Cerebellum (tissue), 4 donors: ENCODE measurements at places on chromosomes 1 and 21.

DNA sequence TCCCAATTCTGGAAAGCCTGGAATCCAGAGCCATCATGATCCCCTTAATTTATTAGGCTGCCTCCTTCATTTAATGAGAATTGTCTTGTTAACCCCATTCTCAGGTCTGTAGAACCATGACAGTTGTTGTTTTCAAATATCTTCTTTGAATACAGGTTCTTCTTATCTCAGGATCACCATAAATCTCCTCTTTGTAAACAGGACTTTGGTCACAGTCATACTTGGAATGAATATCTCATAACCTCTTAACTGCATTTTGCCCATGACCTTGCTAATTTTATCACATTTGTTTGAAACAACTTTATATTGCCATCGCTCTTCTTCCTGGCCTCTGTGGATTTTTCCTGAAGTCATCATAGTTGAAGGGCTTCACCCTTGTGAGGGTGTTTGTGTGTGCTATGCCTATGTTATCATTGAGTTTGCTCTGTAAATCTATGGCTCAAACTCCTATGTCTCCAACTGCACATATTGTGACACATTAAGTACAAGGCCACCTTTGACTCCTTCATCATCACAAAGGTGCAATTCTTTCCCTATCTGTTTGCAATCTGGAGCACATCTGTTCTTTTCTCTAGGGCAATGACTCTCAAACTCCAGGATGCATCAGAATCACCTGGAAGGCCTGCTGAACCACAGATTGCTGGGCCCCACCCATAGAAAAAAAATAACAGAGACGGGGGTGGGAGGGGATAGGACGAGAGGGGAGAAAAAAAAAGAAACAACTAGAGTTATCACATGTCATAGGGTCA, 54.2 kb downstream of the FCRL5 start:
- DNase-seq = no peak

DNA sequence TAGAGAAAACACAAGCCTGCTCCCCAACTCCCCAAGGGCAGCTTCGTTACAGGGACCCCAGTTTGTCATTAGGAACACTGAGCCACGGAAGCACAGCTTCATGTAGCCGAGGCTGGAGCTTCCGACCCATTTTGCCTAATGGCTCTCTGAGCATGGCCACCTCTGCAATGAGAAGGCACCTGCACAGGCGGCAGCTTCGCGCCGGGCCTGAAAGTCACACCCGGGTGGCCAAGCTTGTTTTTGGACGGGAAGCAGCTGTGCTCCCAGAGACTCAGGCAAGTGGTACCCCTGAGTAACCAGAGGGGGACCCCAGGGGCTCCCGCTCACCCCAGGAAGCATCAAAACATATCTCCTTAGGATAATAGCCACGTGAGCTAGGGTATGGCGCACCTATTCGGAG, 80.9 kb downstream of the SLC66A1 start:
- no peak for DNase-seq

GRCh38 chr1:54229281-54229891, 29.4 kb downstream of the MRPL37 start:
- DNase-seq = no peak

DNA sequence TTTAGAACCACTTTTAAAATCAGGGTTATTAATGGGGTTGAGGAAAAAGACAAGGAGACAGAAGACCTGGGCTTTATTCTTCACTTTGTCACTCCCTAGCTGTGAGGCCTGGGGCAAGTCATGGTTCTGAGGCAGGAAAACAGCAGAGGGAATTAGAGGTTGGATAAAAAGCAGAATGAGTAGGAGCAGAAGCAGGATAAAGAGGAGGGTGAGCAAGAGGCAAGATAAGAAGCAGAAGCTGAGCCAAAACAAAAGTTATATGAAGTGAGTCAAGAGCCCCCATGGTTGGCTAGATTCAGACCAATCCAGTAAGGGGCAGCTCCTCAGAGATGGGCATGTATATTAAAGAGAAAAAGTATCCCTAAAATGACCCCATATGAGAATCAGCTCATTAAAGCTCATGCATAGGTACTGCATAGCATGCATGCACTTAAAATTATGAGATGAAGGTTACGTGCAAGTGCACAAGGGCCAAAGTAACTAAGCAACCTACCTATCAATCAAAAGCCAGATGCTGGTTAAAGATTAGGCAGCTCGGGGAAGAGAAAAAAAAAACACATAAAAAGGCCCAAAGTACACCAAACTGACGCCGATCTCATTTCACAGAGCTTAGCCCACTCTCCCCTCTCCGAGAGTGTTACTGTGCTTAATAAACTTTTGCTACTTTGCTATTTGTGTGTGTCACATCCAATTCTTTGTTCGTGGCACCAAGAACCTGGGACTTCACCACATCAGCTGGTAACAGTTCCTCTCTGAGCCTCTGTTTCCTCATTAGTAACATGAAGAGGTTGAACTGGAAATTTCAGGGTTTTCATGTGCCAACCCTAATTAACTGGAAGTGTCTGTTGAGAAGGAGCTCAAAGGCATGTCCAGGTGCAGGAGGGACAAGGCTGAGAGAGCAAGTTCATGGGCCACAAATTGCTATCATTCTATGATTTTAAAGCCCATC, 2.2 kb downstream of the AVPR1B start:
- no peak for DNase-seq

DNA sequence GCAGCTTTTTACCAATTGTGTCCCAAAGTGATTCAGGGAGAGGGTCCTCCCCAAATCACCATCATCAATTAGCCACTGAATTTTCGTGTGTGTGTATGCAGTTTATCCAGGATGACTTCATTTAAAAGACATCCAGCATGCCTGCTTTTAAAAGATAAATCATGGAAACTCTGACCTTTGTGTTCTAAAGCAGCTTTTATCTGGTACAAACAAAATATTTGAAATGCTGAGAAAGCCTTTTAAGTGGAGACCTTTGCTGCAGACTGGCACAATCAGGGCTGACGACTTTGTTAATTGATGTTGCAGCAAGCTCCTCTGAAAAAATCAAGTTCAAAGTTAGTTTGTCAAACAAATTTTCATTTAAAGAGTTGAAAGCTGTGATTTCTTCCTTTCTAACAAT, 104.7 kb downstream of the PCP4 start:
- DNase-seq = no peak

DNA sequence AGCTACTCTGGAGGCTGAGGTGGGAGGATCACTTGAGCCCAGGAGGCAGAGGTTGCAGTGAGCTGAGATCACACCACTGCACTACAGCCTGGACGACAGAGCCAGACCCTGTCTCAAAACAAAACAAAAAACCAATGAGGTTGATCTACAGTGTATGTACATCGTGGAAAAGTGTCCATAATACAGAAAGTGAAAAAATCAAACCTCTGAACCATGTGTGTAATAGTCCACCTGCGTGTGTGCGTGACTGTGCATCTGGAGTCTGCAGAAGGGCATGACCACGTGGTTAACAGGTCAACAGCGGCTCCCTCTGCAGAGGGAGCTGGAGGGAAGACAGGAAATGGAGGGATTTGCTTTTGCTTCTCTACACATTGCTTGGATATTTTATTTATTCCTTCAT, 32.4 kb upstream of the ENO1 start:
- DNase-seq = no peak

- no peak for DNase-seq
Measured at GRCh38 chr21:41241341-41241740, 73.4 kb downstream of the BACE2 start.

GRCh38 chr1:173020138-173020750, 30.5 kb downstream of the TNFSF18 start:
- no peak for DNase-seq

GRCh38 chr21:23522751-23523150, 2084.5 kb downstream of the MRPL39 start:
- DNase-seq = no peak

DNA sequence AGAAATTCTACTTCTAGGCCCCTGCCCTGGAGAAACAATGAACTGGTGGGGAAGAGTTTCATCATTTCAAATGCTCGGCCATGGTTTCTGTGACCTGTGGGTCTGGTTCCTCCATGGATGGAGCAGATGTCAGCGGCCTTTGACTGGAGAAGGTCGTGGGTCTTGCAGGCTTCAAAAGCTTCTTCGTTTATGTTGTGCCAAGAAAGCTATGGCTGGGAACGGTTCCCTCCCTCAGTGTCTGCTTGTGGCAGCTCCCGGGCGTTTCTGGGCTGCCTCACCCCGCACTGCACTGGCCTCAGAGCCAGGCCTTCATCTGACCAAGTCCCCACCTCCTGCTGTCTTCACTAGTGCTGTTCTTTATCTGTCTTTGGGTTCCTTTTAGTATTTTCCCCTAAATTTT, 46.4 kb upstream of the POFUT2 start:
- DNase-seq = no peak

- DNase-seq = no peak
Measured at GRCh38 chr1:41621791-41622190, 137.3 kb upstream of the EDN2 start.

GRCh38 chr1:44531785-44532566, 126.9 kb downstream of the RNF220 start:
- no peak for DNase-seq

DNA sequence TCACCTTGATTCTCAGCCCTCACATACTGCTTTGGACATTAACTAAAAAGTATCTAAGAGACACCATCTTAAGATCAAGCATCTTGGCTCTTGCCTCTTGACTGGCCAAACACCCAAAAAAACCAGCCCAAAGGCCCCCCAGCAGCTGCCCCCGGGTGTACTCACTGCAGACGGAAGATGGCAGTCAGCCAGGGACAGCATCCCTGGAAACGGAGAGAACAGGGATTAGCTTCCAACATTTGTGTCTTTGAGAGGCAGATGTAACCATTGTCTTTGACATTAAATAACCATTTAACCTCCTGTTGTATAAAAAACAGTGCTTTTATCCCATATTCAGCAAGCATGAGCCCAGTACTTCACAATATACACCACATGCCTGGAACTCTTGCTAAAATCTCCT, 11.3 kb downstream of the TMEM63A start:
- no peak for DNase-seq

GRCh38 chr1:61174060-61174795, 91.9 kb downstream of the NFIA start:
- peak; percentile 78 for DNase-seq

- DNase-seq = no peak
Measured at GRCh38 chr21:34184232-34184631, 110.9 kb downstream of the MRPS6 start.

DNA sequence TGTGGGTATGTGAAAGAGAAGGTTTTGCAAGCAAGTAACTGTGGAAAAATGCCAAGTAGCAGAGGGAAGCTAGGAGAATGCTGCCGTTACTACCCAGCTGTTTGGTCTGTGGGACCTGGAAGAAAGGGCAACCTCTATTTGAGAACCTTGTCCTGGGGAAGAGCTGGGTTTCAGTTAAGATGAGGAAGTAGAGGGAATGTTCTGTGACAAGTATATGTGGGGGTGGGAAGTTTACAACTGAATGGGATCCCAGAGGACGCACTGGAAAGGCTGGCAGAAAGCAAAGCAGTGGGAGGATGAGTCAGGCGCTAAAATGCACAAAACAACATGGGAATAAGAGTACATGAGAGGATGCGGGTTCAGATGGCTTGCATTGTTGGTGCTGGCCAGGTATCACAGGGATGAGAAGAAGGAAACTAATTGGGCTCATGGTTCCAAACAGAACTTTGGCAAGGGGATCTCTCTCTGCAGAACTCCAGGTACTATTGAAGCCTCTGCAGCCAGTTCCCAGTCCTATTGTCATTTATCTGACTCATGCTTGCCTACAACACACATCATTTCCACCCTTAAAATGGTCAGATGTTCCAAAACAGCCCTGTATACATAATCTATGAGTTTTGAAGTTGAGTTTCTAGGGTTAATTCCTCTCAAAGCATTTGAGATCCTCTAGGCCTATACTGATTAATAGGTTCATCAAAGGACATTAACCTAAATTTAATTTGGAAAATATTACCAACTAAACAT, 88.5 kb upstream of the VAV3 start:
- no peak for DNase-seq

DNA sequence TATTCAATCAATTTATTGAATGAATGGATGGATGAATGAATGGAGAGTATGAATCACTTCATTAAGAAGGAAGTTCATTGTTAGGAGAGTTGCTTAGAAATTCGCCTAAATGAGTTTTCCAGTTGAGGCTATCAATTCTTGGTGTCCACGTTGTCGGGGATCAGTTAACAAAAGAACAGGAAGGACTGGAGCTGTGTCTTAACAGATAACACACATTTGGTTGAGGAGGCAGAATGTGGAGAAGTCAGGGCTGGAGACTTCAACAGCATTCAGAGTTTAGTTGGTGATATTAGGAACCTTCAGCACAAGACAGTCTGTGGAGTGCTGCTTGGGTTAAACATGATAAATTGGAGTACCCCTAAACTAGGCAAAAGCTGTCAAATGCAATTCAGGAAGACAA, 33.7 kb downstream of the ZBTB18 start:
- no peak for DNase-seq

DNA sequence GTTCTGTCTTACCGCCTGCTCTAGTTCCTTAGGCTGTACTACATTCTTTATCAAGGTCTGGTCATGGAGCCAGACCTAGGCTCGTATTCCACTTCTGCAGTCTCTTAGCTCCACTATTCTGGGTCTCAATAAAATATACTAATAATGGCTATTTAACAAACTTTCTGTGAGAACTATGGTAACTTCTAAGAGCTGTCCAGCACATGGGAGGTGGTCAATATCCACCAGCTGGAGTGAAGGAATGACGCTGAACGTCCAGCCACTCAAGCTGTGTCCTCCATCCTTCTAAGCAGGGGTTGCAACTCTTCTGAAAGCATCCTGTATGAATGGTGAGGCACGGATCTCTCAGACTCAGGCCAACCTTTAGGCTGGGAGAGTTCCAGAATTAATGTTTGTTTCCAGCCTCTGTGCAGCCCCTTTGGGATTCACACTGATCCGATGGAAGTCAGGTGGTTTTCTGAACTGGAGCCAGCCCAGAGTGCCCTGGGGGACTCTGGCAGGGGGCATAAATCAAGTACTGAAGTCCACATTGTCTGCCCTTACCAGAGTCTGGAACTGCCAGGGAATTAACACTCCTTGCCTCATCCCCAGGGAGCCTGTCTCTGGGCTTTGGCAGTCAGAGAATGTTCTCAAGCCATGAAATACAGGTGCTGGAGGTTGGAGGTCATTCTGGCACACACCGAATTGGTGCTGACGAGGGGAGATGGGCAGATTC, 57.4 kb downstream of the BRINP2 start:
- DNase-seq = no peak

DNA sequence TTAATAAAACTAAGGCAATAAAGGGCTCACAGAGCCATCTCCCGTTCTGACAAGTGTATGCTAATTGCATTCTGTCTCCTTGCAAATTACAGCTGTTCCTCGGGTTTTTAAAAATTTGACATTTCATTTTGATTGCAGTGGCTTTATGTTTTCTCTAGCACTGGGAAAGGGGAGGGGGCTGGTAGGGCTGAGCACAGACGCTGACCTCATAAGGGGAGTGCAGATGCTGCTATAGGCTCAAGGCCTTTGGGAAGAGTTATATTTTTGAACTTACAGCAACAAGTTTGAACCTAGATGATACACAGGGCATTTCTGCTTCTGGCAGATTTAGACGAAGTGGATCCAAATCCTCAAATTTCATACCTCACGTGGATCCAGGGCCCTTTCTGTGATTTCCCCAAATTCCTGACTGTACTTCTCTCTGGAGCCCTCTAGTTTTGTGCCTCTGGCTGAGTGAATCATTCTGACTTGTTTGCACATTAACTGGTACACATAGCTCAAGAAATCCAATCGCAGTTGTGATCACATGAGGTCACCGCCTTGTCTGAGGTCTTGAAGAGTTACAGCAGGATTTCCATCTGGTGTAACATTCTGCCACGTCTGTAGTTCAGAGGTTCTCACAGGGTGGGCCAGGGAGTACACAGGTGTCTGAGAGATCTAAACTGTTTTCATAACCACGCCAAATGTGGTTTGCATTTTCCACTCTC, 230.3 kb downstream of the C1orf94 start:
- no peak for DNase-seq
